ENCODE measurements at places on chromosomes 4 and X.

DNA sequence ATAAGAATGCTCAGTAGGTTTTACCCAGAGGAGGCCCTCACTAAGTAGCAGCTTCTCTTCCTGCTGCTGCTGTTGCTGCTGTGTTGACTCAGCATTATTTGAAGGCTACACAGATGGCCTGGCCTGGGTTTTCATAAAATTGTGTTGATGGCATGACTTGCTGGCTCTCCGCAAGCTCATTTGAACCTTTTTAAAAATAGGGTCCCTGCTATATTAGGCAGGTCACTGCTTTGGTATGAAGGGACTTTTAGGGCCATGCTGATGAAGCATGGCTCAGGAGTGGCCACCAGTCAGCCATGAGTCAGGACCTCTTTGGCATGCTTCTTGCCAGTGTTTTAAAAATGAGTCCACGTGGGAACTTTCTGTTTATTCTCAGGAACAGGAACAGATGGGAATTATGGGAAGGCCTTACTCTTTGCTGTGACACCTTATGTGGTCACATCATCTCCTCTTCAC lies 128.7 kb downstream of the MID1IP1 start:
- no peak for DNase-seq

DNA sequence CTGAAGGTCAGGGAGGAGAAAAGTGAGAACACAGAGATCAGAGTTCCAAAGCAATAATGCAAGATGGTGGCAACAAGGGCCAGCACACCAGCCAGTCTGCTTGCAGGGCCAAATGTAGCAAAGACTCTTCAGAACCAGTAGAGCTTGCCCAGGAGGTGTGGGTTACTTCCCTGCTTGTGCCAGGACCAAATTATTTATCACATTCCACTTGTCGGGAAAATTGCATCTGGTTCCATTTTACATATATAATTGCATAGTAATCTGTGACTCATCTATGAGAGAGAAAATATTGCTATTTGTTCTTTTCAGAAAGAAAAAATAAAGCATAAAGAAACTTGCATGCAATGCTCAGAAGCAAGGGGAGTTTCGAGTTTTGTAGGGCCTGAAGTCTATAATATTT lies 41.4 kb downstream of the MAML3 start:
- no peak for DNase-seq

- no peak for DNase-seq
Measured at GRCh38 chr4:23038626-23039491, 346.1 kb downstream of the GBA3 start.

DNA sequence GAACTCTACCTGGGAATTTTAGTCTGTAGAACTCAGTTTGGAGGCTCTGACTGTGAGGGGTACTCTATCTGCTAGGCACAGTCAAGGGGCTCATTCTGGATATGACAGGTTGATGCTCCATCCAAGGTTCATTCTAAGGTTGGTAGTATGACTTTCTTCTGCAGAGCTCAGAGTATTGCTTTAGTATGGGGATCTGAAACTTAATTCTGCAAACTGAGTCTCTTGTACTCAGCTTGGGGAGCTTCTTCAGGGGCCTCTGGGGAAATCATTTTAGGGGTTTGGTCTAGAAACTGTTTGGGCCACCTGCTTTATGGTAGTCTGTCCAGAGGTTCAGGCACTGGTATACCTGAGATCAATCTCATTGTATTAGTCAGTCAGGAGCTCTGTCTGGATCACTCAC lies 9.7 kb upstream of the TSR2 start:
- DNase-seq = no peak

- DNase-seq = no peak
Measured at GRCh38 chrX:40392599-40392998, 188.2 kb upstream of the ATP6AP2 start.

- DNase-seq = no peak
Measured at GRCh38 chr4:177311589-177311988, 1.9 kb downstream of the NEIL3 start.

DNA sequence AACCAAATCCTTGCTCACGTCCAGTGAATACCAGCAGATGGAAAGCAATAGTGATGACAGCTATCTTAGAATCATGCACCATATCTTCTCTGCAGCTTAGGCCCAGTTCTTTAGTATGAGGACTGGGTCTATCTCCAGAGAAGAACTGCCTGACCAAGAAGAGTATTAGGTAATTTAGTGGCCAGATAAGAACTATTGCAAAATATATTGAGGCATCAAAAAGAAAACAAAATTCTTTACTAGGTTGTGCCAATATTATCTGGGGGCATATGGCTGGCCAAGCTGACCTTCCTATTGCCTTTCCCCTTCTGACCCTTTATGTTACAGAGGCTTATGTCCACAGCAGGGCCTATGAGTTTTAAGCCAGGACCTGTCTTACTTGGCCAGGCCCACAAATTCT lies 91.2 kb downstream of the RLIM start:
- DNase-seq = no peak

DNA sequence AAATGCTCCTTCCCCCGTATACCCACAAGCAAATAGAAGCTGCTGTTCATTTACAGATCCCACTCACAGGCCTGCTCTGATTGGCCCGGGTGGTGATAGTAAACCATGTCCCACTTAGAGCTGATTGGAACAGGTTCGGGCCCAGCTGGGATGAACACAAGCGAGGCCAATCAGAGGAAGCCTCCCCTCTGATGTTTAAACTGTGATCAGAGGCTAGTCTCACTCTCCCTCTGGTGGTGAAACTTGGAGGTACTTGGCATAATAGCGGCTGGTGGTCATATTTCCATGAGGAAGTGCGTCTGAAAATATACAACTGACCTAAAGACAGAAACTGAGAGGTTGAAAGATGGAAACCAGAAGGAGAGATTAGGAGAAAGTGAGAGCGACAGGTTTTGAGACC lies 51.5 kb upstream of the TRPC3 start:
- DNase-seq = no peak

DNA sequence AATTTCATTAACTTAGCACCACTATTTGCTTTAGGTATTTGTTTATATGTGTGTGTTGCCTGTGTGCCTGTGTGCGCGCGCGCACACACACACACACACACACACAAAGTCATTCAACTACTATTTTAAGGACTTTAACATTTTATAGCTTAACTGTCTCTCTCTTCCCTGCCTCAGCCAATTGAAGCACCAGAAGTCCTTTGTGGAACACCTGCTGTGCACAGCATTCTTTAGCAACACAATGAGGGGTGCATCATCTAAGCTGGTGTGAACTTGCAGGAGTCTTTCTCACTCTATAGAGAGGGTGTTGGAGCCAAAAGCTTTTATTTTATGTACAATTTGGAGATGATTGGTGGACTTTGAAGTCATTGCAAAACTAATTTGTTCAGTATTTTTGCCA lies 31.3 kb downstream of the SLIT2 start:
- no peak for DNase-seq

GRCh38 chr4:1500966-1501753 lies 94.9 kb upstream of the NKX1-1 start:
- no peak for DNase-seq

- no peak for DNase-seq
Measured at GRCh38 chrX:30593440-30594200, 16.1 kb upstream of the TASL start.

DNA sequence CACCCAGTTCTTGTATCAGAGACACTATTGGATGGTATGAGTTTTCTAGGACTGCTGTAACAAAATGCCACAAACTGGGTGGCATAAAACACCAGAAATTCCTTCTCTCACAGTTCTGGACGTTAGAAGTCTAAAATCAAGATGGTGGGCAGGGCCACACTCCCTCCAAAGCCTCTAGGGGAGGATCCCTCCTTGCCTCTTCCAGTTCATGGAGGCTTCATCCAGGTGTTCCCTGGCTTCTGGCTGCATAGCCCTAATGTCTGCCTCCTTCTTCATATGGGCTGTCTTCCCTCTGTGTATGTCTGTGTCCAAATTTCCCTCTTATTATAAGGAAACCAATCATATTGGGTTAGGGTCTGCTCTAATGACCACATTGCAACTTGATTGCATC lies 38.4 kb upstream of the RASL11B start:
- DNase-seq = no peak

- DNase-seq = no peak
Measured at GRCh38 chr4:159384632-159385031, 281.8 kb downstream of the RAPGEF2 start.

DNA sequence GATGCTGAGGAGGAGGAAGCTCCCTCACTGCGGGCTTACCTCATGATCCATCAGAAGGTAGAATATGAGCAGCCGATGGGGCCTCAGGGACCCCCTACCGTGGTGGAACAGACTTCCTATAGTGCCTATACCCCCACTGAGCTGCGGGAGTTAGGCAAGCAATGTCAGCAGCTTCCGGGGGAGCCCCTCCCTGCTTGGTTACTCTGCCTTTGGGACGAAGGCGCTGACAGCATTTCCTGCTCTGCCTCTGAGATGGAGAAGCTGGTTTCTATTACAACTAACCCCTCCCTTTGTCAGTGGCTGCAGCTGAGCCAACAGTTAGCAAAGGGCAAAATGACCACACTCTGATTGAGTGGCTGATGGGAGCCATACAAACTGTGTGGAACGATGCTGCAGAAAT lies 430.7 kb downstream of the IDS start:
- no peak for DNase-seq

DNA sequence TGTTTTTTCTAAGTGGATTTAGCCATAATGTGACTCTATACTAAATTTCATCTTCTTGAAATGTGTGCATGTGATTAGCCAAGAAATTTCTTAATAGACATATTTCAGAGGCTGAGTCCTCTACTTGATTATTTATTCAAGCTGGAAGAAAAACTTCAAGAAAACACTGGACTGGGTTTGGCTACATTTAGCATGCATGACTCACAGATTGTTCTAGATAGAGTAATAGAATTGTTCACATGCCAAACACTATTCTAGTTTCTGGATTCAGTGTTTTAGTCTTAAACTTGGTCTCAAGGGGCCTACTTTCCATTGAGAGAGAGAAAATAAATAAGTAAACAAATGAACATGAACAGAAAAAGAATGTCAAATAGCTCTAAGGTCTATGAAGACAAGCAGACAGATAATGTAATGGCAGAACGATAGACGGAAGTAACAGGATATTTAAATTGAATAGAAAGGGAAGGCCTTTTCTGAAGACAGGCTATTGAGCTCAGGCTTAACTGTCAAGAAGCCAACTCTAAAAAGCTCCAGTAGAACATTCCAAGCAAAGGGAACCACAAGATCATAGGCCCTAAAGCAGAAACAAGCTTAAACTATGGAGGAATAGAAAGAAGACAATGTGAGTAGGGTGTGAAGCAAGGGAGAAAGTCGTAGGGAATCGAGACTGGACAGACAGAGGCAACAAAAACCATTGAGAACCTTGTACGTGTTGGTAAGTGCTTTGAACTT lies 104.6 kb downstream of the TMEM144 start:
- no peak for DNase-seq

GRCh38 chr4:162853788-162854187 lies 312.9 kb downstream of the NAF1 start:
- no peak for DNase-seq

GRCh38 chrX:1249101-1249887 lies 19.3 kb upstream of the CSF2RA start:
- no peak for DNase-seq

DNA sequence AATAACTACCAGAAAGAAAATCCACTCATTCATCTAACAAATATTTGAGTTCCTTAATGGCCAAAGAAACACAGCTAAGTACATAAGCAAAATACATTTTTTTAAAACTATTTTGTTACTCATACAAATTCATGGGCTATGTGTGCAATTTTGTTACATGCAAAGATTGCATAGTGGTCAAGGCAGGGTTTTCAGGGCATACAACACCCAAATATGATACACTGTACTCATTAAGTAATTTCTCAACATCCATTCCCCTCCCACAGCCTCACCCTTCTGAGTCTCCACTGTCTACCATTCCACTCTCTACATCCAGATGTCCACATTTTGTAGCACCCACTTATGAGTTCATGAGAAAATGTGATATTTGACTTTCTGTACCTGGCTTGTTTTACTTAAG lies 58.2 kb downstream of the BRWD3 start:
- DNase-seq = no peak

GRCh38 chrX:138378876-138379275 lies 332.6 kb downstream of the FGF13 start:
- DNase-seq = no peak

Measured in stimulated activated CD8-positive, alpha-beta memory T cell treated with anti-CD3 and anti-CD28 coated beads, Interleukin-7, amount 100 ng/mL, for 1 hour (primary cell).